ENCODE measurements at places on chromosomes 2 and 18. TPM values are rescaled to one million over a fixed set of nuclear protein-coding genes. Genes with fewer than 3 reads are reported as not detected.

DNA sequence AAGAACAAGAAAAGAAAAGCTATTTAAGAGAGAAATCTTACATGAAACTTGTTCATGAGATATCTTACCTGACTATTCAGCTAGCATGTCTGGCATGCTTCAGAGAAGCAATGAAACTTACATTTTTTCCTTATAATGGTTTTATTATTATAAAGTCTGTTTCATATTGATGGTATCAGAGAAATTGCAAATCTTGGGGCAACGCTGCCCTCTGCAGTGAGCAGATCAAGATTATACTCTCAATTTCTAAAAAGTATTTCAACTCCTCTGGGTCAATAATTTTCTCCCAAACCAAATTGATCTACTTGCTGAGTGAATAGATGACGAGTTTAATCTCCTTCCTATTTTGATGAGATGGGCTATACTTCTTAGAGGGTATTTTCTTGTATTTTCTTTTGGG is 235.6 kb downstream of the NUP35 start:
- no peak for DNase-seq
- no peaks in the 10 kb centered on the region for H3K27me3 ChIP-seq
- no peak overlapping the region for H3K4me3 ChIP-seq
- no peaks in the 10 kb centered on the region for H3K4me1 ChIP-seq

DNA sequence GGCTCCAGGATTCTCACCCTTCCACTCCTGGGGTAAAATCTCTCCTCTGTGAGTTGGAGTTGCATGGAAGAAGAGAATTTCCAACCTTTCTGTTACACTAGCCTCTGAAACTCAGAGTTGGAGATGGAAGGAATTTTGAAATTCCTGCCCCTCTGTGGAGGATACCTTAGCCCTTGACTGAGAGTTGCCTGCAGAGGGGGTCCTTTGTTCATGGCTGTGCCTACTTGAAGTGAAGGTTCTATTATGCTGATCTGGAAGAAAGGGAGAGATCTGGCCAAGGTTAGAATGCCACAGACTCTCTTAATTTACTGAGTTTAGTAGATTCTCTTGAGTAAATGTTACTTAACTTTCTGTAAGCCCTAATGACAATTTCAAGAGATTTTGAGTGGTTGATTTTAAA is 626.6 kb upstream of the GYPC start:
- H3K27me3 ChIP-seq, result no peaks in the 10 kb centered on the region
- H3K4me3 ChIP-seq, result no peak overlapping the region
- no peak for DNase-seq
- H3K27ac ChIP-seq, result no peak overlapping the region

DNA sequence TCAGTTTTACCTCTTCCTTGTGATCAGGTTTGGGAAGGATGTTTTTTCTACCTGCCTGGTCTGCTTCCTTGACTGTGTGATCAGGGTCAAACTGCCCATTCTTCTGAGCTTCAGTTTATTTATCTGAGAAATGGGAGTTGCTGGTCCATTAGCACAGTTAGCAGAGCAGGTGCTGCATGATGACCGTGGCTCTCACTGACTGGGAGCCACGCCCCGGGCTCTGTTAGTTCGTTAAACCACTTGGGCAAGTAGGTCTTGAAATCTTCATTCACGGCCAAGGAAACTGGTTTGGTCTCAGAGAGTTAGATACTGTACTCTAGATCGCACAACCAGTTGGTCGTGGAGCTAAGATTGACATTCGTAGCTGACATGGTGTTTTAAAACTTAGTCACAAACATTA is 41.7 kb downstream of the INPP5D start:
- H3K4me1 ChIP-seq, result peaks cover 63% of the 10 kb centered on the region
- H3K4me3 ChIP-seq, result no peak overlapping the region
- no peaks in the 10 kb centered on the region for H3K27me3 ChIP-seq
- no peak overlapping the region for H3K27ac ChIP-seq

The IL18R1 gene
- total RNA-seq, result 19.2 TPM

- H3K36me3 ChIP-seq, result no peaks in the 10 kb centered on the region
- no peaks in the 10 kb centered on the region for H3K4me1 ChIP-seq
- peaks cover 52% of the 10 kb centered on the region for H3K27me3 ChIP-seq
- no peak overlapping the region for H3K27ac ChIP-seq
- no peak for DNase-seq
- no peak overlapping the region for H3K4me3 ChIP-seq
These were observed 8.4 kb upstream of the MEIS1 start for GRCh38 chr2:66426244-66427111.

The BABAM2 gene
- total RNA-seq, result 41.9 TPM
